ENCODE measurements at places on chromosomes 2 and 18.
A peak's percentile ranks its signal among the peaks of the same experiment; 100 is the strongest.

GRCh38 chr2:173822889-173823542, 142.2 kb downstream of the SP3 start:
- no peaks in the 10 kb centered on the region for H3K4me1 ChIP-seq
- H3K27me3 ChIP-seq = no peaks in the 10 kb centered on the region
- H3K4me3 ChIP-seq = no peak overlapping the region
- H3K27ac ChIP-seq = no peak overlapping the region

GRCh38 chr2:60867848-60868247, 13.5 kb upstream of the REL start:
- H3K4me3 ChIP-seq = no peak overlapping the region
- no peaks in the 10 kb centered on the region for H3K36me3 ChIP-seq
- H3K4me1 ChIP-seq = no peaks in the 10 kb centered on the region
- H3K27me3 ChIP-seq = no peaks in the 10 kb centered on the region

- no peaks in the 10 kb centered on the region for H3K4me1 ChIP-seq
- no peak for DNase-seq
- no peak overlapping the region for H3K4me3 ChIP-seq
- H3K27me3 ChIP-seq = peaks cover 9% of the 10 kb centered on the region
- peaks cover 15% of the 10 kb centered on the region for H3K36me3 ChIP-seq
These were observed 34.9 kb downstream of the NTSR2 start for GRCh38 chr2:11635141-11635540.

- no peaks in the 10 kb centered on the region for H3K27me3 ChIP-seq
- no peaks in the 10 kb centered on the region for H3K36me3 ChIP-seq
- no peak overlapping the region for H3K4me3 ChIP-seq
- DNase-seq = no peak
- H3K4me1 ChIP-seq = no peaks in the 10 kb centered on the region
These were observed 25.5 kb upstream of the TDRD15 start for GRCh38 chr2:21098294-21098693.

- no peaks in the 10 kb centered on the region for H3K36me3 ChIP-seq
- no peaks in the 10 kb centered on the region for H3K27me3 ChIP-seq
- H3K4me1 ChIP-seq = no peaks in the 10 kb centered on the region
These were observed 249.0 kb downstream of the EXOC6B start for GRCh38 chr2:72576861-72577260.

- H3K27me3 ChIP-seq = no peaks in the 10 kb centered on the region
- peaks cover 17% of the 10 kb centered on the region for H3K4me1 ChIP-seq
- DNase-seq = no peak
- H3K36me3 ChIP-seq = no peaks in the 10 kb centered on the region
These were observed 187.3 kb downstream of the PID1 start for GRCh38 chr2:229083606-229084340.

DNA sequence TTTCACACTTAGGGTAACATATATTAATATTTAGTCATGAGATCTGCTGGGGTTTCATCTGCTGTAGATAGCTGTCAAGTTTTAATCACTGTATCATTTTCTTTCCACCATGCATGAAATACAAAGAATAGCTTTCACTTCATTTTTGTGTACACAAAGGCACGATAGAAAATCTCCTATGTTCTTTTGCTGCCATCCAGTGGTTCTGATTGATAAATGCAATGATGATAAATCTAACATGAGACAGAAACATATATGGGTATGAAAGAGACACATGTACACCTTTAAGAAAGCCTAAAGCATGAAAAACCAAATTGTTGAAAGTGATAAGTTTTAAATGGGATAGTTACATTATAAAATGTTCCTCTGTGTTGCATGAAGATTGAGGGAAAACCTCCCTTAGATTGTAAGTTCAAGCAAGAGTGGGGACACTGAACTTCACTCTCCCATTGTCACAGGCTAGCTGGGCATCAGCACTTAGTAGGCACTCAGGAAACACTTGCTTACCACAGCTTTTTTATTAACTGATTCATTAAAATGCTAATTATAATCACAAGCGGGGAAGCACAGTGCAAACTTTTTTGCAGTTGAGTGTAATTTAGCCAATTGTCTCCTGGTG, 31.2 kb downstream of the C1D start:
- H3K4me3 ChIP-seq = no peak overlapping the region
- no peaks in the 10 kb centered on the region for H3K27me3 ChIP-seq
- H3K4me1 ChIP-seq = no peaks in the 10 kb centered on the region
- no peak overlapping the region for H3K27ac ChIP-seq
- no peak for DNase-seq
- no peaks in the 10 kb centered on the region for H3K36me3 ChIP-seq

GRCh38 chr18:25167612-25168410, 184.2 kb downstream of the ZNF521 start:
- peak overlapping the region; percentile 73 for H3K4me3 ChIP-seq
- DNase-seq = peak; percentile 61
- H3K27ac ChIP-seq = peak overlapping the region; percentile 94
- H3K36me3 ChIP-seq = no peaks in the 10 kb centered on the region
- peaks cover 6% of the 10 kb centered on the region for H3K27me3 ChIP-seq

- H3K4me1 ChIP-seq = peaks cover 3% of the 10 kb centered on the region
- no peak overlapping the region for H3K4me3 ChIP-seq
- no peak for DNase-seq
These were observed 128.6 kb downstream of the INHBB start for GRCh38 chr2:120474486-120474885.

DNA sequence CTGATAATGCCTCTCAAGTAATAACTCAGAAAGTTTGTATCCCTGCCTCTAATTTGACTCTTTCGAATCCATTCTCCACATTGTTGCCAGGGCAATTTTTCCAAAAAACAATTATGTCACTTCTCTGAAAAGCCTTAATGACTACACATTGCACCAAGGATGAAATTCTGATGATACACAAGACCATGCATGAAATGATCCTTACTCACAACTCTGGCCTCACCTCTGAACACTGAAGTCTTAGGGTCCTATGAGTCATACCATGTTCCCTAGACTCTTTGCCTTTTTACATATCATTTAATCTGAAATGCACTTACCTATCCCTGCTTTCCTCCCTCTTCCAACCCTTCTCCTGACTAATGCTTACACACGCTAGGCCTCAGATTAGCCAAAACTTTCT, 51.0 kb downstream of the WDPCP start:
- no peak overlapping the region for H3K27ac ChIP-seq
- H3K27me3 ChIP-seq = peaks cover 6% of the 10 kb centered on the region
- H3K4me1 ChIP-seq = peaks cover 6% of the 10 kb centered on the region
- no peak for DNase-seq
- no peaks in the 10 kb centered on the region for H3K36me3 ChIP-seq

- H3K4me1 ChIP-seq = no peaks in the 10 kb centered on the region
- H3K27ac ChIP-seq = no peak overlapping the region
- DNase-seq = no peak
- no peaks in the 10 kb centered on the region for H3K36me3 ChIP-seq
- H3K4me3 ChIP-seq = no peak overlapping the region
- peaks cover 3% of the 10 kb centered on the region for H3K27me3 ChIP-seq
These were observed 139.8 kb downstream of the PIK3C3 start for GRCh38 chr18:42094875-42095274.

GRCh38 chr2:237254369-237254861, 159.5 kb downstream of the COL6A3 start:
- H3K27me3 ChIP-seq = no peaks in the 10 kb centered on the region
- H3K36me3 ChIP-seq = peaks cover 2% of the 10 kb centered on the region
- no peaks in the 10 kb centered on the region for H3K4me1 ChIP-seq
- no peak overlapping the region for H3K27ac ChIP-seq
- H3K4me3 ChIP-seq = no peak overlapping the region

GRCh38 chr2:101710471-101711318, 13.2 kb downstream of the MAP4K4 start:
- H3K27ac ChIP-seq = peak overlapping the region; percentile 89
- H3K27me3 ChIP-seq = peaks cover 3% of the 10 kb centered on the region
- no peaks in the 10 kb centered on the region for H3K36me3 ChIP-seq
- H3K4me3 ChIP-seq = peak overlapping the region; percentile 55

GRCh38 chr2:144935736-144936135, 415.8 kb upstream of the ZEB2 start:
- no peaks in the 10 kb centered on the region for H3K36me3 ChIP-seq
- no peak for DNase-seq
- no peak overlapping the region for H3K4me3 ChIP-seq
- H3K27ac ChIP-seq = no peak overlapping the region
- no peaks in the 10 kb centered on the region for H3K27me3 ChIP-seq

GRCh38 chr2:186835628-186836027, 13.3 kb downstream of the ZSWIM2 start:
- H3K27ac ChIP-seq = no peak overlapping the region
- no peak overlapping the region for H3K4me3 ChIP-seq
- peaks cover 12% of the 10 kb centered on the region for H3K36me3 ChIP-seq
- DNase-seq = no peak

GRCh38 chr18:79511271-79511670, 115.5 kb downstream of the NFATC1 start:
- no peak overlapping the region for H3K27ac ChIP-seq
- peaks cover 4% of the 10 kb centered on the region for H3K27me3 ChIP-seq
- H3K36me3 ChIP-seq = no peaks in the 10 kb centered on the region

DNA sequence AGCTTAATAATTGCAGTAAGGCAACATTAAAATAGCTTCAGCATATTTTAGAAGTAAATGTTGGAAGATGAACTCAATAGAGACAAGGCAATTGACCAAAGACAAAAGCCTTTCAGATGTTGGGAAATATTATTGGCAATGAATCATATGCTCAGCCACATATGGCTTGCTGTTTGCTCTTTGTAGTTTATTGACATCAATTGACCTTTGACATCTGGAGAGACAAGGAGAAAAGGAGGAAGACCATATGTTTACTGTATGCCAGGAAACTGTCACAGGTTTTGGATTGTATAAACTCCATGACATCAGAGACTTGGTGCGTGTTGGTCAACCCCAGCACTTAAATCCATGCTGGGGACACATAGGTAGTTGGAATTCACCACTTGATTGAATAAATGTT, 60.6 kb upstream of the SLC16A14 start:
- peaks cover 4% of the 10 kb centered on the region for H3K27me3 ChIP-seq
- H3K27ac ChIP-seq = peak overlapping the region; percentile 69
- peaks cover 11% of the 10 kb centered on the region for H3K4me1 ChIP-seq
- H3K4me3 ChIP-seq = peak overlapping the region; percentile 31
- DNase-seq = no peak

GRCh38 chr2:141828761-141829160, 302.1 kb downstream of the LRP1B start:
- no peaks in the 10 kb centered on the region for H3K36me3 ChIP-seq
- no peak for DNase-seq
- no peak overlapping the region for H3K27ac ChIP-seq

DNA sequence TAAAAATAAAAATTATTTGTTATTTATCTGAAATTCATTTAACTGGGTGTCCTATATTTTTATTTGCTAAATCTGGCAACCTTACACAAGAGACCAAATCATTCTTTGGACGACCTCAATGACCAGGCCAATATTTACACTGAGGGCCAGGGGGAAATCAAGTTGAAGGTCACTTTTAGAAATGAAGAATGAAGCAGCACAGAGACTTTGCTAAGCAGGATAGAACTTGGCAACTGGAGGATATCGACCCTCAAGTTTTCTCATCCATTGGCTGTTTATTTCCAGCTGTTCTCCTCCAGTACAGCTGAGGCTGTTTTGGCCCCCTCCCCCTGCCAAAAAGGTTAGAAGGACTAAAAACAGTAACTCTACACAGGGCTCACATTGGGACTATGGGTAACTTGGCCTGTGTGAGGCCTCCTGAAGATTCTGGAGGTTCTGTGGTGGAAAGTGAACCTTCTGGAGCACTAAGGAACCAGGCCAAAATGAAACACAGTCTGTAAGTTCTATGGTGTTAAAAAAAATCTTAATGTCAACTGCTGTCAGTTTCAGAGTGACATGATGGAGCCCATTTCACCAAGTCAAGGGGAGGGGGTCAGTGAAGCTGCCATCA, 32.2 kb upstream of the ZFP36L2 start:
- H3K36me3 ChIP-seq = no peaks in the 10 kb centered on the region
- H3K27me3 ChIP-seq = peaks cover 2% of the 10 kb centered on the region
- no peak overlapping the region for H3K27ac ChIP-seq

- H3K27ac ChIP-seq = no peak overlapping the region
- peaks cover 21% of the 10 kb centered on the region for H3K4me1 ChIP-seq
- peaks cover 5% of the 10 kb centered on the region for H3K36me3 ChIP-seq
- DNase-seq = no peak
These were observed 13.3 kb downstream of the OBSL1 start for GRCh38 chr2:219557791-219558785.

DNA sequence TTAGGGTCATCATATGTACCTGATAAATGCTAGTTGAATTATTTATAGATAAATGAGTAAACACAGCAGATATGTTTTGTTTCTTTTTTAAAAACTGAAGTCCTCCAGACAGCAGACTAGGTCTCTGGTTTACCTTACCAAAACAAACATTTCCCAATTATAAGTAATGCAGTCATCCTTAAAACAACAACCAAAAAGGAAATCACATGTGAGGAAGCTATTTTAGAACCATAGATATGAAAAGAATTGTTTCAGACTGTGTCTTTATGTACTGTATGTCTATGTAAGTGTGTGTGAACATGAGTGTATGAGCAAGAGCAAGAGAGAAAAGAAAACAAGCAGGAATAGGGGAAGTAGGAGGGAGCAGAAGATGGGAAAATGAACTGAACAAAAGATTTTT, 441.0 kb downstream of the CPS1 start:
- no peaks in the 10 kb centered on the region for H3K4me1 ChIP-seq
- H3K27ac ChIP-seq = no peak overlapping the region
- H3K36me3 ChIP-seq = no peaks in the 10 kb centered on the region
- H3K4me3 ChIP-seq = no peak overlapping the region
- no peak for DNase-seq

DNA sequence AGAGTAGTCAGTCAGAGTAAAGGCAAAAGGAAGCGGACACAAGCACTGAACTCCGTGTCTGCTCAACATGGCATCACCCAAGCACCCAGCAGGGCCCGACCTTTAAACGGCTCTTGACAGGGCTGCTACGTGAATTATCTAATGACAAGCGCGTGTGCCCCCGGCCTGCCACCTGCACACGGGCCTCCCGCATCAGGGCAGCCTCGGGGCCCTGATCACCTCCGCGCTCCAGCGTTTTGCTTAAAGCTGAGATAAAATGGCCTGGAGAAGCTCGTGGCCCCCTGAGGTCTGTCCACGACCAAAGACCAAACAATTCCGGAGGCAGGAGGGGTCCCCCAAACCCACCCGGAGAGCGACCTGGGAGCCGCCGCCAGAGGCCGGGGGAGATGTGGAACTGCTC, 376 bp downstream of the NDUFA10 start:
- peak overlapping the region; percentile 95 for H3K4me3 ChIP-seq
- peaks cover 3% of the 10 kb centered on the region for H3K4me1 ChIP-seq
- H3K27me3 ChIP-seq = peaks cover 6% of the 10 kb centered on the region
- DNase-seq = no peak
